ENCODE measurements at places on chromosomes 11 and 22. TPM values are rescaled to one million over a fixed set of nuclear protein-coding genes. Genes with fewer than 3 reads are reported as not detected.

The UBQLN3 gene
- not detected for polyA plus RNA-seq

The CARD18 gene
- not detected for polyA plus RNA-seq

The MUC5AC gene
- polyA plus RNA-seq = not detected

The MCAM gene
- 220 TPM for polyA plus RNA-seq

DNA sequence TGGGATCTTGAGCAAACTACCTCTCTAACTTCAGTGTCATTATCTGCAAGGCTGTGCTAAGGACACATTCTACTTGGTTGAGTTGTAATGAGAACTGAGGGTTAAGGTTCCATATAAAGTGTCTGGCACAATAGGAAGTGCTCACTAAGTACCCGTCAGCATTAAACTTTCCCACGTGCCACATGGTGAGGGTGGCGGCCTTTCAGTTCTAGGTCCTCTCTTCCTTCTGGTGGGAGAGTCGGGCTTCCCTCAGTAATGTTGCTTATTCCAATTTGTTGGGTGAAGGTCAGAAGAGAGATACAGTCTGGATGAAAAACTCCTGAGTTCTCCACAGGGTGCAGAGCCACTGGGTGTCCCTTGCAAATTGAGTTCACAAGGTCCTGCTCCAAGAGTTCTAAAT lies 4.6 kb upstream of the CD6 start:
- no peak for DNase-seq

GRCh38 chr11:105786741-105787140 lies 176.9 kb downstream of the GRIA4 start:
- no peak for DNase-seq

GRCh38 chr11:94513091-94513490 lies 830 bp downstream of the C11orf97 start:
- no peak for DNase-seq

DNA sequence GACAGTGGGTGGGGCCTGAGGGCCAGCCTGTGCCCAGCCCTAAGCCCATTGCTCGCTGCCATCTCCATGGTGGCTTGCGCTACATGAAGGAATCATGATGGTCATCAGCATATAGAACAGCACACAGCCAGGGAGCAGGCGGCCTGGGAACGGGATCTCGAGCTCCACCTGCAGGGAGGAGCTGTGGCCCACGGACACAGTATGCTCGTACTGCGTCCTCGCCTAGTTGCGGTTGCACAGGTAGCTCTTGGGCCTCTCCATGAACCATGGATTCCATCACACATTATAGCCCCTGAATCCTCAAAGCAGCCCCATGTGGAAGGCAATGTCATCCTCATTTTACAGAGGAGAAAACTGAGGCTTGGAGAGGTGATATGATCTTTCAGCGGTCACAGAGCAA lies 15.1 kb downstream of the SEC14L4 start:
- no peak for DNase-seq

- DNase-seq = no peak
These were observed 26.6 kb downstream of the RAB30 start for GRCh38 chr11:83044958-83045712.

GRCh38 chr11:125929445-125930075 lies 16.3 kb upstream of the VSIG10L2 start:
- no peak for DNase-seq

DNA sequence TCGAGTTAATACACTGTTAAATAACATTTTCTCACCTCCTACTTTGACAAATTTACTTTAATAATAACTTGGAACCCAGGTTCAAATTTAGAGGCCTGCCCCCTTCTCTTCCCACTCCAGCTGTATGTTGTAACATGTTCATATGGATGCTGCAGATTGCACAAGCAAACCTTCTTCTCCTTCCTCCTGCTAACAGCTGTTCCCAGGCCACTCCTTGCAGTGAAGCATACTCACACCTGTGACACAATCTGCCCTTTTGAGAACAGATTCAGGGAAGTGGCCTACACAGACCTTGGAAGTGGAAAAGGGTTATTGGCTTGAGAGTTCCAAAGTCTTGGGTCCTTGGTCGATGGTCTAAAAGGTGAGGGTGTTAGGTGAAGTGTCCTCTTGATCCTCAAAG lies 131.9 kb downstream of the TEAD1 start:
- DNase-seq = no peak

DNA sequence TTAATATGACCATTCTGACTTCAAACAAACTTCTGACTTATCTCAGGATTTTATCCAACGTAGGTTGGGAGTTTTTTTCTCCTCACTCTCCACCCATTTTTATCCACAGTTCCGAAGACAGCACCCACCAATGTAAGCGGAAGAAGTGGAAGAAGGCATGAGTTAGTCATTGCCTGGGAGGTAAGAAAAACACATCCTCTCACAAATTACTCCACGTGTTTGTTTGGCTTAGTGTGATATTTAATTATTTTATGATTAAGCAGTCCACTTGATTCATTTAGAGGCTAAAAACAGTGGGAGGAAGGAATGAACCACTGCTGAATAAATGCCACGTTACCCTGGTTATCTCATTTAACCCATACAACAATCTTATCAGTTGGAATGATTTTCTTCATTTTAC lies 389.6 kb upstream of the ARHGAP42 start:
- DNase-seq = no peak

DNA sequence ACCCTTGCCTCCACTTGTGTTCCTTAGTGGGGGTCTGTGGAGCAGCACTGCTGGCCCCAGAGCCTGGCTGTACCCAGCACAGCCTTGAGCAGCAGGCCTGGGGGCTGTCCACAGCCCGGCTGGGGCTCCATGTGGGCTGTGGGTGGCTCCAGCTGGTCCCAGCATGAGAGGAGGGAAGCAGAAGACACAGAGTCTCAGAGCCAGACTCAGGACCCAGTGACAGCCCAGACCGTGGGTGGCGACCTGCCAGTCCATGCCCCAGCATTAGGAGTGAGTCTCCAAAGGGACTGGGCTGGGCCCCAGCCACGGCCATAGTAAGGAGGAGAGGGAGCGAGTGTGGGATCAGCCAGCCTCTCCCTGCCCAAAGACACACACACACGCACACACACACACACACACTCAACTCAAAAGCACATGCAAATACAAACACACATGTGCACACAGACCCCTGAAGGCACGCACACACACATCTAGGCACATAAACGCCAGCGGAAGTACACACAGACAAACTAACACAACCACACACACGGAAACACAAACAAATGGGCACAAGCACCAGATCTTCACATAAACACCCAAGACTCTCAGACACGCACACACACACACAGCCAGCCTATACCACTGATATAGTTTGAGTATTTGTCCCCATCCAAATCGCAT lies 16.7 kb upstream of the LRRC10B start:
- DNase-seq = no peak
